ENCODE measurements at places on chromosomes 7 and 10.

DNA sequence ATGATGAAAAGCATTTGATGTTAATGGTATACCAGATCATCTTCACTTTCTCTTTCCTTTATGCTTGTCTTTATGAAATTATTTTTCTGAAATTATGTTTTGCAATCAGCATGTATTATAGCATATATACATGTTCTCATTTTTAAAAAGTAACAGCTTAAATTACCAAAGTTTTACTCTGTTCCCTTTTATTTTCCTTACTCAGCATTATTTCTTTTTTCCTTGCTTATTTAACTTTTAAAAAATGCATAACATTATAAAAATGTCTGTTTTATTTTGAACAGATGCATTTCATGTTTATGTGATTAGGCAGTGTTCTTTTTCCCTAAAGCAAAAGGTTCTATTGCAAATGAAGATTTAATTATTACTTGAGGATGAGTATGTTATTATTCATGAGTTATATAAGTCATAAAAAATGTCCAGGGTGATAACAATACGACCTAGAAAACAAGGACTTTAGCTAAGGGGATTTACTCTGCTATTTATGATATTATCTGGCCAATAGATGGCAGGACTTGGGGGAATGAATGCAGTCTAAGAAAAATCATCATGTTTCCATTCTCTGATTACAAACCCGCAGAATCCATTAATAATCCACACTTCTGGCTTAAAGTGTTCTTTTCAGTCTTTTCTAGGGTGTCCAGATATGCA is 38.5 kb downstream of the CABCOCO1 start:
- no peak for DNase-seq

GRCh38 chr10:121598263-121599249 is at the start of gene FGFR2:
FGFR2 (minus strand) TSS chr10:121598444; CDS start chr10:121593817, 4,627 bp downstream.
- DNase-seq, result peak; percentile 40

GRCh38 chr10:3774018-3774813 is 10.8 kb downstream of the KLF6 start:
- no peak for DNase-seq

DNA sequence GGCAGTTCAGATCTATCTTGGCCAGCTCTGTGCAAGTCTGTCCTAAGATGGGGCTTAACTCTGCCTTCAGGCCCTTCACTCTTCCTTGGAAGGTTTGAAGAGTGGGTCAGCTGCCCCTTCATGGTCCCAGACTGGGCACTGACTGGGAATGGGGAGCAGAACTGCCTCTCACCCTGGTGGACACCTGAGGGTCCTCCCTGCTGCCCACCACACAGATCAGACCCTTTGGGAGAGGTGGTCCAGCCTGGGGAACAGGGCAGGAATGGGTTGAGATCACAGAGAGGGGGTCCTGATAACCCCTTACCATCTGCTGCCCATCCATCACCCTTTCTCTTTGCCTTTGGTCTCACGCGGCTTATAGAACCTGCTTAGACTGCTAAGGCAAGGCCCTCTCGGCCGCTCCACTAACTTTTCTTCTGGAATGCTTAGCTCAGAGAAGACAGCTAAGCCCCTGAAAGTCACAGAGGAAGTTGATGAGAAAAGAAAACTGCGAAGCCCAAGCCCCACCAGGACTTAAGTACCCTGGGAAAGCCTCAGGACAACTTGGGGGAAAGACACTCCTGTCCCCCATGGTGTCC is 402 bp upstream of the CDHR1 start:
- DNase-seq, result no peak

- DNase-seq, result no peak
Measured at GRCh38 chr10:46559231-46559671, 2.8 kb upstream of the GPRIN2 start.

DNA sequence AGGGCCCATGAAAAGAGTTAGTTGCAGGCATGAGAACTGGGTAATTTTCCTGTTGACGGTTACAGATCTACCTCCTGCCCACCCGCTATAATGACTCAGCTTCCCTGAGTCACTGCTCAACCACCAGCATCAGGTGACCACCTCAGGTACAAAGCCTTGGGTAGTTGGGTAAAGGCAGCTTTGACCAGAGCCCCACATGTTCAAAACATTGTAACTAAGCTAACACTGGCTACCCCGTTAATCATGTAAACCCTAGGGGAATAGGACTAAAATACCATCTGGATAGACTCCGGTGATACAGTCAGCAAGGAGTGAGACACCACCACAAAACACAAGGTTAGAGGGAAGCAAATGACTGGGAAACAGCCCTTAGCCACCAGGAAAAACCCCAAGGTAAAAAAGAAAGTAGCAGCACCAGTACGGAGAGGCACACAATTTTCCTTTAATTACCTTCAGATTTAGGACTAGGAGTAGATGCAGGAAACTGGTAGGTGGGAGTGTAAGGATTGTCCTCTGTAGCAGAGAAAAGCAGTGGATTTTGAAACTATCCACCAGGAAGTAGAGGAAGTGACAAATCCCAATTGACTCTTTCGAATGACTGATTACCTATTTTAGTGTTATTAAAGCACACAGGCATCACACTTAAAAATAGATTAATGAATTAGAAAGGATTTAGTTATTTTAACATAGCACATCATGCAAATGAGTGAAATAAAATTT is 103.5 kb upstream of the PDLIM1 start:
- DNase-seq, result peak; percentile 40

GRCh38 chr7:299169-299568 is 9.2 kb downstream of the FOXL3 start:
- no peak for DNase-seq

- no peak for DNase-seq
Measured at GRCh38 chr7:17325364-17325763, 26.9 kb downstream of the AHR start.

DNA sequence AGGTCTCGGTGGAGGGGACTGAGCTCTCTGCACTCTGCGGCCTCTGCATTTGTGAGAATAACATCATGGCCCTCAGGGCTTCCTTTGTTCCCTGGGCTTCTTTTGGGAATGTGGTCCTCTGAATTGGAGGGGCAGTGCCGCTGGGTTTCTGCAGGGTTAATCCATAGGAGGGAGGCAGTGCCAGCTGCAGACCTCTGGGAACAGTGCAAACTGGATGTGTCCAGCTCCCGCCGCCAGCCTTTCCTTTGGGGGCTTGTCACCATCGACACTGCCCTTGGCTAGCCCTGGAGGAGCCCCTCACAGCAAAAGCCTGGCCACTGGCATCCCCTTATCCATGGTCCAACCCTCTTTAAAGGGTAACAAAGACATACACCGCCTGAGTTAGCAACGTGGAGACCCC is 174.0 kb downstream of the WDR37 start:
- DNase-seq, result no peak

DNA sequence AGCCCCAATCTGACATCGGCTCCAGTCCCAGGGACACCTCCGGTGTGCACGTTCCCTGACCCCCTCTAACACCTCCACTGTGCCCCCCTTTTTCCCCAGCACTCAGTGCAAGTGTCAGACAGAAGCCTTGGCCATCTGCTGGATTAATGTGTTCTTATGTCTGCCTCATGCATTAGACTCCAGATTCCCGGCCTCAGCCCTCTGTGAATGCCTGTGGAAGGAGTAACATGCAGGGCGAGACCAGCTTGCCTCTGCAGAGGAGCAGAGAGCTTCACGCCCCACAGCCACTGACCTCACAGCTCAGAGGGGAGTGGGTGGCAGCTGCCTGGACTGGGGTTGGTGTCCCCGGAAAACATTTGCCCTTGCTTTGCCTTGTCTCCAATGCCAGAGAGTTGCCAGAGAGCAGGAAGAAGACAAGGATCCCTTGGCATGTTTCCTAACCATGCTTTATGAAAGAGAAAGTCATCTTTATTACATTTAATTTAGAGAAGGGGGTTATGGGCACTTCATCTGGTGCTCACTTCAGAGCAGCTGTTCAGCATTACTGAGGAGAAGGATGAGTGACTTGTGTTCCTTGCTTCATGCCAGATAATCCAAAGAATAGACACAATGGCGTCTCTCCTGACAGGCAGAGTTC is 91.6 kb upstream of the CXCL12 start:
- no peak for DNase-seq

- DNase-seq, result no peak
Measured at GRCh38 chr7:158228131-158228530, 359.5 kb downstream of the PTPRN2 start.

GRCh38 chr10:1249142-1249920 is 193.1 kb downstream of the WDR37 start:
- no peak for DNase-seq

DNA sequence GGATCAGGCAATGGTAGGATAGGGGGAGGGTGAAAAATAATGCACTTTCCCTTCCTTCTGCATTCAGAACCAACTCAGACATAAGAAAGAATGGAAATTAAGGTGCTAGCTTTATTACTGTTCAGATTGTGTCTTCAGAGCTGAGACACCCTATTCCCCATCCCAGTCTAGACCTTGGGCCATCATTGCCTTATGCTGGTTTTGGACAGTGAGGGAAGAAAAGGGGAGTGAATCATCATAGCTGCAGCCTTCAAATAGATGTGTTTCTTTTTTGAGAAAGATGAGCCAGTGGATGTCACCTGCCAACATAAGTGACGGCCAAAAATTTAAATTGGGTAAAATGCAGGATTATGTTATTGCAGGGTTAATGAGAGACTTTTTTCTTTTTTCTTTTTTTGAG is 27.0 kb upstream of the TOMM7 start:
- no peak for DNase-seq

DNA sequence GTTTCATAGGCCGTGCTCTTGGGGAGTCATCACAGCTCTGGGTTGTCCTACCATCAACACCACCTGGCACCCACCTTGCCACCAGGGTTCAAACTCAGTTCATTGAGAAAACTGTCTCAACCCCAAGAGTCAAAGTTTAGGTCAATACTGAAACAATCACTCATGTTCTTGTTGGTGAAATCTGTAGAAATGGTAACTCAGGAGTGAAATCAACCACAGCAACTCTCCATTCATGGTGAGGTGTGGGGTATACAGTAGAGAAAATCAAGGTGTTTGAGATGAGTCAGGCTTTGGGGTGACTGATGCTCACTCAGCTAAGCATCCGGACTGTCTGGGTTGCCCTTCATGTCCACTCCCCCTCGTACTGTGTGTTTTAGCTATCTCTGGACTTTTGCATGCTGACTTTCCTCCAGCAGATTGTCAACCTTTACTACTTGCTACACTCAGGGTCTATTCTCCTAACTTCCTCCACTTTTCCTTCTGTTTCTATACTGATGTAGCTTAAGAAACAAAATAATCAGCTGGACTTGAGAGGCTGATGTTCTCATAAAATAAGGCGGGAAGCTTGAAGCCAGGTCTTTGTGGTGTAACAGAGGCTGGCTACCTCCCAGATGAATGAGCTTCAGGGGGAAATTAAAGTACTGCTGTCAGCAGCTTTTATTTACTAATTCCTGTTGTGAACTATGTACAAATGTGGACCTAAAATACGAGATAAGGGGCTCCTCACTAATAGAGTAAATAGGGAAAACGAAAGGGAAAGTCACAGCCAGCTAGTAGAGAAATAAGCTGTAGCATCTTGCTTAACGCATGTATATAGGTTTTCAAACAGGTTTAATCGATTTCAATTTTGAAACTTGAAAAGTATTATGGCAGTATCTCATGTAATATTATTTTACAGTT is 173.6 kb upstream of the AKR1E2 start:
- DNase-seq, result peak; percentile 37

DNA sequence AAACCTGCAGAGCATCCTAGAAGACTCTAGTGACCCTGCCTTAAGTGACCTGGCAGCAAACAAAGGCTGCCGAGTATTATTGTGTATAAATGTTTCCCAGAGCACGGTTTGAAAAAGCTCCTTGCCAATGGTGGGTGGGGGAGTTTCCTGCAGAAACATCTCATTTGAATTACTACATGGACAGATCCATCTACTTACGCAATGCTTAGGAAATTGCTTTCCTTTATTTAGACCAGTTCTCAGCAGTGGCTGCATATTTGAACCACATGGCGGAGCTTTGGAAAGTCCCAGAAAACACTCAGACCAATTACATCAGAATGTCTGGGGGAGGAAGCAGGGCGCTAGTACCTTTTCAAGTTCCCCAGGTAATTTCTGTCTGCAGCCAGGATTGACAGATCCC is 560.9 kb downstream of the SDK1 start:
- DNase-seq, result no peak

GRCh38 chr10:17001961-17002749 is 127.5 kb downstream of the CUBN start:
- peak; percentile 67 for DNase-seq

DNA sequence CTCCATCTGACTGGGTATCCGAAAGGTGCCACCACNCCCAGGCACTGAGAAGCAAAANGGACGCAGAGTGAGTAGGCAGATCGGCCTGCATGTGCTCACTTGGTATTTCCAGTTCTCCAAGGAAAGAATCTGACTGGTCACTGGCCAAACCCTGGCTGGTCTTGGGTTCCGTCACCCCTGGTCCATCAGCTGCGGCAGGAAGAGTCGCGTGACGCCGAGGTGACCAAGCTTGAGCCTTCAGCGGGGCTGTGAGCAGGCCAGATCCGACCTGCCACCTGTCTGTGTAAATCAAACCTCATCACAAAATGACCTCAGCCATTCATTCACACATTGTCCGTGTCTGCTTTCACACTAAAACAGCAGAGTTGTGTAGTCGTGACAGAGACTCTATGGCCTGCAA is 28.8 kb upstream of the CHST15 start:
- DNase-seq, result no peak

DNA sequence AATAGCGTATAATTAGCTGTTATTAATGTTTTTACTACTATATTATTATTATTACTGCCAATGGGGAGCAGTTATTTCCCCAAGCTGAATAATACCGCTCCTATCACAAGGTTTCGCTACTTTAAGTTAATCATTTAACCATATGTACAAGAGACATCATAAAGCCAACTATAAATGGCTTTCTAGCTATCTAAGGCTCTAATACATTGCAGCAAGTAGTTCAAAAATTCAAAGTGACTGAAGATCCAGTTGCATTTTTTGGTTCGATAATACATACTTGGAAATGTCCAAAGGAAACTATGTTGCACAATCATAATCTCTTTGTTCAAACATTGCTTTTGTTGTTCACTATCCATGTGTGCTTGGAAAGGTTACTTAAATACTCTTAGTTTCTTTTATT is 952.0 kb upstream of the MBL2 start:
- no peak for DNase-seq

- no peak for DNase-seq
Measured at GRCh38 chr7:67696878-67697277, 700.2 kb downstream of the TYW1 start.

DNA sequence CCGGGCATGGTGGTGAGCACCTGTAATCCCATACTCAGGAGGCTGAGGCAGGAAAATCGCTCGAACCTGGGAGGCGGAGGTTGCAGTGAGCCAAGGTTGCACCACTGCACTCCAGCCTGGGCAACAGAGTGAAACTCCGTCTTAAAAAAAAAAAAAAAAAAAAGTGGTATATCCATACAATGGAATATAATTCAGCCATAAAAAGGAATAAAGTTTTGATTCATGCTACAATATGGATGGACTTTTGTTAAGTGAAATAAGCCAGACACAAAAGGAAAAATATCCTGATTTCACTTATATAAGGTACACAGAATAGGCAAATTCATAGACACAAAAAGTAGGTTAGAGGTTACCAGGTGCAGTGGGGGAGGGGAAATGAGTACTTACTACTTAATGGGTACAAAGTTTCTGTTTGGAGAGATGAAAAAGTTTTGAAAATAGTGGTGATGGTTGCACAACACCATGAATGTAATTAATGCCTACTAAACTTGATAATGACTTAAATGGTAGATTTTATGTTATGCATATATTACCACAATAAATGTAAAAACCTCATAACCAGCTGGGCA is 53.9 kb downstream of the FGFR2 start:
- DNase-seq, result no peak

- DNase-seq, result no peak
Measured at GRCh38 chr10:31204090-31204489, 114.9 kb upstream of the ZEB1 start.

- DNase-seq, result no peak
Measured at GRCh38 chr10:113213035-113213434, 263.0 kb downstream of the TCF7L2 start.
